ENCODE measurements at places on chromosomes 3 and 15. TPM values are rescaled to one million over a fixed set of nuclear protein-coding genes. Genes with fewer than 3 reads are reported as not detected.

The RNU6-1 gene
- total RNA-seq = not detected

The CCDC39 gene
- total RNA-seq = 0.27 TPM

The TM6SF1 gene
- not detected for total RNA-seq

The CCNDBP1 gene
- total RNA-seq = 44.6 TPM

The LDHAL6B gene
- not detected for total RNA-seq

The TMEM108 gene
- total RNA-seq = not detected

The CYP8B1 gene
- not detected for total RNA-seq

The UCN2 gene
- 0.54 TPM for total RNA-seq

The PIERCE2 gene
- total RNA-seq = 6.6 TPM

The SH3GL3 gene
- 2.1 TPM for total RNA-seq

The THSD4 gene
- total RNA-seq = 50.9 TPM

The FBXL22 gene
- total RNA-seq = 0.54 TPM

All from fibroblast of the aortic adventitia (primary cell).